Stimulated activated CD4-positive, alpha-beta T cell treated with anti-CD3 and anti-CD28 coated beads, Interleukin-15, amount 100 ng/mL, for 48 hours (primary cell): ENCODE measurements at places on chromosomes 5 and 9.

- DNase-seq, result no peak
Observed at GRCh38 chr9:131276094-131276888, at the start of gene FAM78A. FAM78A (minus strand) TSS chr9:131276510; CDS start chr9:131276179, 331 bp downstream.

DNA sequence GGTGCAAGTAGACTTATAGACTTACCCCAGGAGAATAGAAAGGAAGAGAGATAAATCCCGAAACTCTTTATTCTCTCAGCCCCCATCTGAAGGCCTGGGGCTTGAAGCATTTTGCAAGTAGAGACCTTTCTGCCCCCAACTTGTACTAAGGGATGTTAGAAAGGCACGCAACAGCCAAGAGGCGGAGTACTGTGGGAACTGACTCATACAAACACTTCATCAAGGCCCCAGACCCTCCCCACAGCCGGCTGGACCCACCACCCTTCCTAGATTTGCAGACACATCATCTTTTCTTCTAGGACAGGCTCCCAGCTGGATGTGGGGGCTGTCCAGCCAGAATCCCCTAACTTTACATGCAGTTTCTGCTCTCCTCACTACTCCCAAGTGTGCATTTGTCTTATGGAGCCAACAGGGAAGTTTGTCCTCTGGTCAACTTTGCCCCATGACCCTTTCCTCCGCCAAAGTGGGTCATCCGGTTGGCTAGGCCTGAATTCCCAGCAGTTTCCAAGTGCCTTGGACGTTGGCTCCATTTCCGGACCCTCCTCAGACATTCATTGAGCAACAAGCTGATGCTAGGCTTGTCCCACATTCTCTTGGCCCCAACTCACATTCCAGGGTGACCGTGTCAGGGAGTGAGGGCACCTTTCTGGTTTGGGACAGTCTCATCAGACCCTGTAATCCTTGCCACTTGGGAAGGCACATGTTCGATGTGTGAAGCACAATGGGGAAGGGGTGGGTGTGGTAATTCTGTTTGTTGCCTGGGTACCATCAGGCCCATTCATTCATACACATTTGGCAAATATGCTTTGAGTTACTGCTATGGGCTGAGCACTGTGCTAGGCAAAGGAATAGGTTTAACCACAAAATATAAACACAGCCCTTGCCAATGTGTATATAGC, 64.6 kb downstream of the ABLIM3 start:
- no peak for DNase-seq

DNA sequence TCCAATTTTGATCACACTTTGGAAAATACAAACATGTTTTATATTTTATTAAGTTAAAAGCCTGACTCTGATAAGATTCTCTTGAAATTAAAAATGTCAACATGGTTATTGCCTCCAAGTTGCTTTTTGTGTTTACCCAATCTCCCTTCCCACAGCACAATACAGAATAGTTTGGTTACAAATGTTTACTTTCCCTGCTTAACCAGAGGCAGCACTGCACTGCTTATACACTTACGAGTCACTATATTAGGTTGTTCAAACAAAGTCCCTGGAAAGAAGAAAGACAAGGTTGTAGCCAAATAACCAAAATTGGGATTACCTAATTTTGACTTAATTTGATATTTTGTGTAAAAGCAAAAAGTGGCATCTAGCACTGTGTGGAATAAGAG, 25.9 kb downstream of the SRFBP1 start:
- no peak for DNase-seq

DNA sequence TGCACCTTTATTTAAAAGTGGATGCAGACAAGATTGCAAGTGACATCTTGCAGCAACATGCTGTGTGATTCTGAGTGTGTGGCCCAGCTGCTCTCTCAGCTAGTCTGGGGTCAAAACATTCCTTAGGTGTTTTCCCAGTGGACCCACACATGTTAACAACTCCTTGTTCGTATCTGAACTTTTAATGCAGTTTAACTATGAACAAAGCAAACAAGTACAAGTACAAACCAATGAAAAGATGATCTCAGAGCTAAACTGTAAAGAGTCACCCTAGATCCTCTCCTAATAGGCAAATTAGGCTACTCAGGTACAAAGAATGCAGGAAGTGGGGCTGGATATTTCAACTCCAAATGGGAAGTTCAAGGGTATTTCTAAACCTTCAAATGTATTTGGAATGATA, 108.4 kb downstream of the ENTREP1 start:
- DNase-seq, result no peak

- no peak for DNase-seq
Observed at GRCh38 chr5:110965773-110966581, 105.5 kb upstream of the TSLP start.

DNA sequence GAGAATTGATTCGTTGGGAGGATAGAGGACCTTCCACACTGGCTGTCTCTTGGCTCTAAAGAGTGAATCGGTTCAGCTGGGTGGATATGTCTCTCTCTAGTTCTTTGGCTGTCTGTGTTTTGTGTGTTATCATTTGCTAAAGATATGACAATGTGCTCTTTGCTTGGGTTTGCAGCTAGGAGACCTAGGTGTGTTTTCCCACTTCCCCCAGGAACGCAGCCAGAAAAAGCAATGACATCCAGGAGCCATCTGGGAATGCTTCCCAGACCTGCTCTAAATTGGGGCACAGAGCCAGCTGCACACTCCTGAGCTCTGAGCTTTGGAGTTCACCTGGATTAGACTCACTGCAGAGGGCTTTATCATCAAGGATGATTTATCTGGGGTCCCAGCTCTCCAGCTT, 12.8 kb upstream of the PDZD2 start:
- DNase-seq, result no peak

DNA sequence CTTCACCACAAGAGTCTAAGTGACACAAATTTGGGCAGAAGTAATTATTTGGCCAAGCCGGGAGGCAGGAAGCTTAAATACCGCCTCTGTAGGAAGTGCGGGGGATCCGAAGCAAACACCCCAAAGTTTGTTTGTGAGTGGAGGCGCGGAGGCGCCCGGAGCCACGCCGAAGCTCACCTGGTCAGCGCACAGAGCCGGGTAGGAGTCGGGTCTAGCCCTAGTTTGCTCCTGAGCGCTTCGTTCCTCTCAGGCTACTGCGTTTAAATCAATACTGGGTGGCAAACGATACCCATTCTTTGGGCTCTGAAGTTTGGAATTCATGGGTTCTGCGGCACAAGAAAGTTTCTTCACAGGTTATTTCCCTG, 855 bp downstream of the MCC start:
- no peak for DNase-seq

GRCh38 chr5:83029-83428, 8.9 kb upstream of the PLEKHG4B start:
- no peak for DNase-seq

DNA sequence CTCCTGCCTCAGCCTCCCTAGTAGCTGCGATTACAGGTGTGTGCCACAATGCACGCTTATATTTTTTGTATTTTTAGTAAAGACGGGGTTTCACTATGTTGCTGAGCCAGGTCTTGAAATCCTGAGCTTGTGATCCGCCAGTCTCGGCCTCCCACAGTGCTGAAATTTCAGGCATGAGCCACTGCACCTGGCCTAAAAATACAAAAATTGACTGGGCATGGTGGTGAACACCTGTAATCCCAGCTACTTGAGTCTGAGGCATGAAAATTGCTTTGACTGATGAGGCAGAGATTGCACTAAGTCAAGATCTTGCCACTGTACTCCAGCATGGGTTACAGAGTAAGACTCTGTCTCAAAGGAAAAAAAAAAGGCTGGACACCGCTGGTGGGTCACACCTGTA, 13.1 kb upstream of the DYNC2I2 start:
- DNase-seq, result no peak
